ENCODE measurements at places on chromosomes 1 and 21.

- DNase-seq = no peak
Measured at GRCh38 chr21:45736042-45736689, 92.6 kb downstream of the PCBP3 start.

- no peak for DNase-seq
Measured at GRCh38 chr1:197884173-197884572, 18.3 kb upstream of the C1orf53 start.

- DNase-seq = no peak
Measured at GRCh38 chr1:19220991-19221390, 10.9 kb upstream of the UBR4 start.

GRCh38 chr1:186404454-186405051 is 28.9 kb downstream of the ODR4 start:
- DNase-seq = no peak

GRCh38 chr21:38957575-38958322 is 152.0 kb downstream of the ETS2 start:
- no peak for DNase-seq

DNA sequence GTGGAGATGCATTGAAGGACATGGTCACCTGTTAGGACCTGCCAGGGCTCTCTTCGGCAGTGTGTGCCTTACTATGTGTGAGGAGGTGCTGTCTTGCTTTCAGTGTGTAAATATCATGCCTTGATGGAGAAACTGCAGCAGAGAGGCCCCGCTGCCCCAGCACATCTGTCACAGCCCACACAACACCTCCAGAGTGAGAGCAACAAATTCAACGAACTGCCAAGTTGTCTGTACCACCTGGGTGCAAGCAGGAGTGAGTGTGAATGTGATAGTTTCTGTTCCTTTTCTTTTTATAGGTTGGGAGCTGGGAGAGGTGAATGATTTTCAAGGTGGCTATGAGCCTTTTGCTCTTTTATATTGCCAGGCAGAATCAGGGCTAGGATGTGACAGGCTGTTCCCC is 114.6 kb upstream of the KIAA0040 start:
- DNase-seq = no peak

DNA sequence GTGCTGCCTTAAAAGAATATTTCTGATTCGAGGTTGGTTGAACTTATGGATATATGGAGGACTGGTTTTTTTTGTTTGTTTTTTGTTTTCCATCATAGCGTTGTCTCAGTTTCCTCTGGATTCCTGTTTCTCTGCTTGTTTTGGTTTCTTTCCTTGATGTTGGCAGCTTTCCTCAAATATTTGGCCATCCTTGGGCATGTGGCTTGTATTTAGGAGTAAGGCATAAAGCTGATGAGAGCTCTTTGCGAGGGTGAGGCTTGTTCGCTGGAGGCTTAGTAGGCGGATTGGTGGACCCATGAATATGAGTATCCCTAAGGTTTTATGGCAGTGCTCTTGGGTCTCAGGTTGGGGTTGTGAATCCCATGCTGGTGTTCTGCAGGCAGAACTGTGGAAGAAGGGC is 22.9 kb downstream of the DYRK1A start:
- no peak for DNase-seq

GRCh38 chr1:167562702-167563101 is 9.1 kb upstream of the CREG1 start:
- DNase-seq = no peak

GRCh38 chr1:46581681-46582455 is 22.2 kb downstream of the MKNK1 start:
- DNase-seq = no peak

GRCh38 chr21:33388188-33388587 is 15.0 kb upstream of the IFNGR2 start:
- no peak for DNase-seq

DNA sequence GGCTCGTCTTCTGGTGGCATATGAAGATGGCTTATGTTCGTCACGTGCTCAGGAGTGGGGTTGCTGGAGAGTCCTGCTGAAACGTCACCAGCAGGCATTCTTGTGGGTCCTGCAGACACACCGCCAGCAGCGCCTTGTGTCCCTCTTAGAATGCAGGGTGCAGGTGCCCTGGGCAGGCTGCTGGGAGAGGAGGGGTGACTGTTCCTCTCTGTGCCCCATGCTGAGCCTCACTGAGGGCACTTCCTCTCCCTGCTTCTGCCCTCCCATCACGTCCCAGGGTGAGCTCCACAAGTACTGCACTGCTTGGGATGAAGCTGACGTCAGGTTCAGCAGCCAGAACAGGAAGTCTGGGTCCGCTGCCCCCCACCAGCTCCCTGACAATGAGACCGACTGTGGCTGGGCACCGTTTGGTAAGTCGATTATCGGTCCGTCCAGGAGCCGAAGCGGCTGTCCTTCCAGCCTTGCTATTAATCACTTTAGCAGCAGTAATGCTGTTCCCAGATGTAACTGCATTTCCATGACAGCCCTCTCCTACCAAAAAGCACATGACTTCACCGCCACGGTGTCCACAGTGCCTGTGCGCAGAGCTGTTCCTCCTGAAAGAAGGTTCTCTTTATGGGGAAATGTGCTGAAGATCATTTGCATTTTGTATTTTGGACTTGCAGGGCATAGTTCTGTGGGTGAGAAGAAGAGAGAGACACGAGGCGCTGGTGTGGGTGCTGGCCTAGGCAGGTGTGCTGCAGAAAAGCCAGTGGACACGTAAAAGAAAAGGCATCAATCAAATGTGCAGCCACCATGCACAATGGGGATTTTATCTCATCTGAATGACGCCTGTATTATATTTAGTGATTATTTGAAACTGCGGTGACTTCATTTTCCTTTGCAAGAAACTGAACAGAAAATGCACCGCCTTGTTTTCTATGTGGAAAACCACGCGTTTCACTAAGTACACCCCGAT is 21.0 kb downstream of the SLC37A1 start:
- DNase-seq = no peak

- no peak for DNase-seq
Measured at GRCh38 chr1:24822887-24823286, 77.6 kb downstream of the CLIC4 start.

DNA sequence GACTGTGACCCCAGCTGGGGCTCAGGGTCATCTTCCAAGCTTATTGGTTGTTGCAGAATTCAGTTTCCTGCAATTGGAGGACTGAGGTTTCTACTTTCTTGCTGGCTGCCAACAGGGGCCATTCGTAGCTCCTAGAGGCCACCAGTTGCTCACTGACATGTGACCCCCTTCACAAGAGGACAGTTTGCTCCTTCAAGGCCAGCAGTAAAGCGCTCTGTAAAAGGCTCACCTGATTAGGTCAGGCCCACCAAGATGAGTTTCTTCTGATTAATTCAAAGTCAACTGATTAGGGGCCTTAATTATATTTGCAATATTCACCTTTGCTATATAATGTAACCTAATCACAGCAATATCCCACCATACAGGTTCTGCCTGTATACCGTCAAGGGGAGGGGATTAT is 68.9 kb downstream of the SLC9A1 start:
- no peak for DNase-seq

DNA sequence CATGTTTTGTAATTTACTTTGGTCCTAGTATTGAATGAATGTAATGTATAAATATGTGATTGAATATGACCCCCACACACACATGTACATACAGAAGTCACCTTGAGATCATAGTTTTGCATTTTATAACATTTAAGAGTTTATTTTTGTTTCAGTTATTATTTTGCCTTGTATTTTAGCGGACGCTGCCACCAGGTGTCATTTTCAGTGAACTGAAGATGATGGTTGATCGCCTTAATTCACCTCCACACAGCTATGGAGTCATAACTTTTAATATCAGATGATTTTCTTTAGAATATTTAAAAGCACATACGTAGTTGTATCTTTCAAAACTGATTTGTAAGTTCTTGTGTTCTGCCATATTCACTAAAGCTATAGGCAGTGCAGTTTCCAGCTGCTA is 130.4 kb downstream of the DYRK1A start:
- DNase-seq = no peak

GRCh38 chr21:42266971-42267556 is 48.1 kb downstream of the ABCG1 start:
- DNase-seq = no peak

DNA sequence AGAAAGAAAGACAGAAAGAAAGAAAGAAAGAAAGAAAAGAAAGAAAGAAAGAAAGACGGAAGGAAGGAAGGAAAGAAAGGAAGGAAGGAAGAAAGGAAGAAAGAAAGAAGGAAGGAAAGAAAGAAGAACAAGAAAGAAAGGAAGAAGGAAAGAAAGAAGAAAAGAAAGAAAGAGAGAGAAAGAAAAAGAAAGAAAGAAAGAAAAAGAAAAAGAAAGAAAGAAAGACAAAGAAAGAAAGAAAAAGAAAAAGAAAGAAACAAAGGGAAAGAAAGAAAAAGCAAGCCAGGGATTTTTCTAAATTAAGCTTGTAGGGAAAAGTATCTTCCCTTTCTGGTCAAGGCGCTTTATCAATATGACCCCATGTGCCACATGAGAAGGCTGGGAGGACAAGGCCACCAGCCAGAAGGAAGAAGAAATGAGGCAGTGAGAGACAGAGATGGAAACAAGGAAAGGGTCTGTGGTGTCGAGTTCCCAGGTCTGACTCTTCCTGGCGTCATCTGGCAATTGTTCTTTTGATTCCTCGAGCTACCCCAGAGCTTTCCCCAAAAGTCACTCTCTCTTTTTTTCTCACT is 88.4 kb upstream of the LPGAT1 start:
- DNase-seq = no peak

DNA sequence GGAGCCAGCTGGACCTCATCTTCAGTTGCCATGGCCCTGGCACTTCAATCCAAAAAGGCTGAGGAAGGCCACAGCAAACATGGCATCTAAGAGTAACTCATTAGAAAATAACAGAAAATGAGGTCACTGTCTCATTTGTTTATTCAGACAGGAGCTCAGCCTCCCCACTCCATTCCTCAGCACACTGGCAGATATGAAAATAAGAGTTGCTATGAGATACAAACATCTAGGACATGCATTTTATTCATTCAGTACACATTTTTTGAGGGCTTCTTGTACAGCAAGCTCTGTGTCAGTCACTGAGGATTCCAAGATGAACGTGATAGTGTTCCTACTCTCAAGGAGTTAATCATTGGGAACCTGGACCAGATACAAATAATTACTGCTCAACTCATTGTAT is 32.7 kb upstream of the TMEM125 start:
- no peak for DNase-seq

DNA sequence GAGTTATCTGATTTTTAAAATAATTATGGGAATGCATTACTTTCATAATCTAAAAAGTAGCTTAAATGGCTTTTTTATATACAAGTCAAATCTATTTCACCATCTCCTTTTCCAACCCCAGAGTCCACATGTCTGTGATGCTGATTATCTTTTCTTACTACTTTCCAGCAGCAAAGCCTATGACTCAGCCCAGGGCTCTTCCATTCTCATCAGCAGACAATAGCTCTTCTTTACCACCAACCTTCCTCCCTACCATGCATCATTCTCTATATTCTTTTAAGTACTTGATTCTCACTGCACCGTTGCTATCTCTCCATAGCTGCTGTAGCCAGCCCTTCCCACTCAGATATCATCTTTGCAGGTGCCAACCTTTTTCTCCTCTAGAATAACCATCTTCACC is 61.3 kb downstream of the OVGP1 start:
- no peak for DNase-seq

DNA sequence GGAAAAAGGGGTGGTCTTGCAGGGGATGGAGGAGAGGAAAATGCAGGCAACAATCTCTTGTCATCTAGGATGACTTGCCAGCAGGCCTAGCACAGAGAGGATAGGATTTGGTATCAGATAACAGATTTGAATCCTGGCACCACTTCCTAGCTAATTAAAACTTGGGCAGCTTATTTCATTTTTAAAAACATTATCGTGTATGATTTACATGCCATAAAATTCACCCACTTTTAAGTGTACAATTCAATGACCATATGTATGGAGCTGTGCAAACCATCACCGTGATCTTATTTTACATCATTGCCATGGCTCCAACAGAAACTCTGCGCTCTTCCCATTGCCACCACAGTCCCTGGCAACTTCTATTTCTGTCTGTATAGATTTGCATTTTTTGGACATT is 6.9 kb downstream of the PYCR2 start:
- DNase-seq = no peak
